Activated naive CD4-positive, alpha-beta T cell treated with anti-CD3 and anti-CD28 coated beads, Interleukin-2, amount 50 U/mL, for 72 hours (primary cell): ENCODE measurements at places on chromosomes 7 and 10. TPM values are rescaled to one million over a fixed set of nuclear protein-coding genes. Genes with fewer than 3 reads are reported as not detected.
A peak's percentile ranks its signal among the peaks of the same experiment; 100 is the strongest.

DNA sequence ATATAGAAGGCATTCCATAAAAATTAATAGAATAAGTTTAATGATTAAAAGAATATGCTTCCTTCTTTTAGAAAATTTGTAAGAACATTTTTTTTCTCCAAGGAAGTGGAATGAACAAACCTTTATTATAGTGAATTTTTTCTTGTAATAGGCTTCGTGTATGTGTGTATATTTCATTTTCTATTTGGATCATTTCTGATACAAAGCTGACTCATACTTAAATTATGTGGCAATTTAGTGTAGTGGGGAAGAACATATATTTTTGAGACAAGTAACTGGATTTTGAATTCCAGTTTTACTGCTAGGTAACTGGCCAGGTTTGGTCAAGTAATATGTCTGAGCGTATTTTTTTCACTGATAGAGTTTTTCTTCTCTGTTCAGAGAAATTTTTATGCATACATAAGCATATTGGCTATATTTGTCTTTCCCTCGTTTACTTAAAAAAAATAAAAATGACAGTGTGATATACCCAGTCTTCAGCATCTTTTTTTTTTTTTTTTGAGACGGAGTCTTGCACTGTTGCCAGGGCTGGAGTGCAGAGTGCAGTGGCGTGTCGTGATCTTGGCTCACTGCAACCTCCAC, 50.8 kb downstream of the CDK13 start:
- no peak for DNase-seq

GRCh38 chr10:1195828-1196227, 139.6 kb downstream of the WDR37 start:
- DNase-seq: peak; percentile 21

DNA sequence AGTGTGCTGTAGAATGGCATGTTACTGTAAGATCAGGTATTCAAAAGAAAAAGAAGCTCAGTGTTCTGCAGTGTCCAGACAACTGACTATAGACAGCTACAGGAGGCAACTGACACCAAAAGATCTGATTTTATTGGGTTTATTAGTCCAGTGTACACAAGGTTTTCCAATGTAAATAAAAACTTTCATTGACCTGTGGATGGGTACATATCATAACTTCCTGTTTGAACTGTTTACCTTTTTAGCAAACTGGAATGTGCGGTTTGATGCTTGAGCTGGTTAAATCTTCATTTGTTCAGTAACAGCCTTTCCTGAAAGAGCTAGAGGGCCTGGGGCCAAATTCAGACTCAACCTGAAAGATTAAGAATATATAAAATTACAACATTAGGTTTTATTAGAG, 172.6 kb upstream of the SP8 start:
- DNase-seq: no peak

DNA sequence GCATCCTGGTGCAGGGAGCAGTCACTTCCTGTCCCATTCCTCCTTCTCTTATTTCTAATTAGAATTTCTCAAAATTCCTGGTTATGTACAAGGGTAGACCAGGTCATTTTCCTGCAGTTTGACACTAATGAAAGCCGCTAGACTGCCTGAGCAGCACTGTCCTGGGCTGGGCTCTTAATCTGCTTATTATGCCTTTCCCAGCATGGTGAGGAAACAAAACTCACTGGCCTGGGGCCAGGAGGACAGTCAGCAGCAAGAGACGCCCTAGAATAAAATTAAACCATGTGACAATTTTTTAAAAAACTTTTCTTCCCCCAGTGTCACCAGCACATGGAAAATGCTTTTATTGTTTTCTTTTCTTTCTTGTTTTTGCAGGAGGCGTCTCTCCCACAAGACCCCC, 647.5 kb downstream of the TYW1 start:
- DNase-seq: no peak

DNA sequence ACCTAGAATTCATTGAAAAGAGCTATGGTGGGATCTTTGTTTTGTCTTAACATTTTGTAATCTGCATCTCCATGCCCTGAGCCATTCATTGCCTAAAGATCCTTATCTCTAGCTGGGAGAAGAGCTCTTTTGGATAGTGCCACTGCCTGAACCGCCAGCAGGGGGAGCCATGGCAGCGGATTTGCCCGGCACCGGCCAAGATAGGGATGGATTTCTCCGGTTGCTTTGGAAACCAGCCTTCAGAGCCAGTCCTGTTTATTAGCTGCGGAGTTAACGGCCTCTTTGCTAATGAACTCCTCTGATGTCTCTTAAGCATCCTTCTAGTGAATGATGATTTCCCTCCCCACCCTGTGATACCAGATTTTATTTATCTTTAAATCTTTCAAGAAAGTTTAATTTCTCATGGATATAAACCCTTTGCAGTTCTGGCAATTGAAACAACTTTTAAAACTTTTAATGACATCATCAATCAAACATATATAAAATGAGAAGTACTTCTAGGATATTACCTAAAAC, 58.2 kb upstream of the LYZL2 start:
- DNase-seq: peak; percentile 82

GRCh38 chr10:69057261-69057950, 30.5 kb upstream of the SRGN start:
- no peak for DNase-seq

- no peak for DNase-seq
These were observed 174.5 kb downstream of the GFRA1 start for GRCh38 chr10:116098411-116099022.

DNA sequence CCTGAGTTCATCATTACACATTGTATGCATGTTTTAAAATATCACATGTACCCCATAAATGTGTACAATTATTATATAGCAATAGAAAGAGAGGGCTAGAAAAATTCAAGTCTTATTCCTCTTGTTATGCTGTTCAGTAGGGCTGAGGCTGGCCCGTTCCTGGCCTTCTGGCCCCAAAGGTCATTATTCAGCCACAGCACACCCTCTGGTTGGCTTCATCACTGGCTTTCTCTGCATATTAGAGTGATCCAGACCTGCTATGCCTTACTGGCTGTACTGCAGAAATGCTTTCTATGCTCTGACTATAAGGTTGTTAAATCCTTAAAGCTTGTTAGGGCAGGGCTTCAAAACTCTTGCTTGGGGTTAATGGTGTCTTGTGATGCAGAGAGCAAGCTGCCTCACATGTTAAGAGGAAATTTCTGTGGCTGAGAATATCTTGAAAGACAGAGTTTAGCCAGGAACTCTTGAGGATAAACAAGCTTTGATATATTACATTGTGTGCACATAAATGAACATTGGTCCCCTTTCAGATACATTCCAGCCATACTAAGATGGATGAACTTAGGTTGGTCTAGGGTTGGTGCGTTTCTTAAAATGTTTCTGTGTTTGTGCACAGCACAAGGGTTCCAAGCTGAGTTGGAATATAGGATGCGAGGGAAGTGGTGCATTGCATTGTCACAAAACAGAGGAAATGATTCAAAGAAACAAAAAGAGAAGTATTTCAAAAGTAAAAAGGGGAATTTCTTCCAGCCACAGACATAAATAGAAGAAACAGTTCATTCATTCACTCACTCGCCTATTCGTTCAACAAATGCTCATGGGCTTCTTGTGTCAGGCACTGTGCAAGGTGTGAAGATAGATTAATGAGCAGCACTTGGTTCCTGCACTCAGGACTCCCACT, 61.6 kb upstream of the WDR11 start:
- DNase-seq: no peak

DNA sequence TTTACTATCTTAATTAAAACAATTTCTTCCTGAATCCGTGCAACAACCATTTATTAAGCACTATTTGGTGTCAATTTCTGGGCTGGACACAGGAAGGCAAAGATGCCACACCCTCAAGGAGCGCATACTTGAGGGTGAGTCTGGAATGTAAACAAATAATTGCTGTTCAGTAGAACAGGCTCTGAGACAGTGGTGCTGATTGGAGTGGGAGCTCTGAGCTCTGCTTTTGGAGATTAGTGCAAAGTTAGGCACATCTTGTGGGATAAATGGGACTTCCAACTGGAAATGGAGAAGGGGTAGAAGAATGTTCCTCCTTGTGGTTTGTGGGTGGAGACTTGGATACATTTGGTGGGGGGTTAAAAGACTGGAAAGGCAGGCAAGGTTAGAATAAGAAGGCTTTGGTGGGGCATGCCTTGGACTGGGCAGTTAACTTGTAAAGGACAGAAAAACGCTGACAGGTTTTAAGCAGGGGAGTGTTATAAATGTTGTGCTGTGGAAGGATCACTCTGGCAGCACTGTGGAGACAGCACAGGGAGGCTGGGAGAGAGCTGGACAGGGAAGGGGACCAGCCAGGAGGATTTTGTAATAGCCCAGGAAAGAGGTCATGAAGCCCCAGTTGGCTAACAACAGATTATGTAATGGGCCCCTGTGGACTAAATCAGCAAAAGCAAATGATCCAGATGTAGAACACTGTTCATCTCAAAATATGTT, 80.7 kb downstream of the ZNF365 start:
- DNase-seq: no peak

DNA sequence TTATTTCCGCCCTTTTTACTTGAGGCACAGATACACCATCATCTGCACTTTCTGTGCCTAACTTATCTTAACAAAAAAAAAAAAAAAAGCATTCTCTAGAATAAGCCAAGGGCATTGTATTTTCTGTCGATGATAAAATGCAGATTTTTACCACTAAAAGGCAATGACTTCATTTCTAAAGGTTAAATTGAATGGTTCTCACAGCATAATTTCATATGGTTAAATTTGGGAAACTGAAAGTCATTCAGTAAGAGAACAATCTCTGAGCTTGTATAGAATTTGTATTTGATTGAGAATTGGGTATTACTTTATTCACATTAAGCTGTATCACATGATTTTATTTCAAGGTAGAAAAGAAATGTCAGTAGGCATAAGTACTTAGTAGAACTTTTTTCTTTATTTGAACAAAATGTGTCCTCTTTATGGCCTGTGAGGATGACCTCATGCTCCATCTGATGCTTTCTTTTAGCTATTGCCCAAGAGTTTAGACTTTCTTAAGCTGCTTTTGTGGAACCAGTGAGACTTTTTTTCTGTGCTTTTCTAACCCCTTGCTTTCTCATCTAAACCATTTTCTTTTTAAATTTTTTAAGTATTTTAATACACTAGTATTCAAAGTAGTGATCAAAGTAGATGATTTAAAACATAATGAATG, 110.3 kb downstream of the LRRC4 start:
- DNase-seq: no peak

NUTM2A gene
- total RNA-seq: 0.49 TPM

AKR1C4 gene
- not detected for total RNA-seq

TMEM229A gene
- total RNA-seq: not detected

FAM131B gene
- total RNA-seq: 2.1 TPM
